ENCODE measurements at places on chromosomes 6 and 20. TPM values are rescaled to one million over a fixed set of nuclear protein-coding genes. Genes with fewer than 3 reads are reported as not detected.

DNA sequence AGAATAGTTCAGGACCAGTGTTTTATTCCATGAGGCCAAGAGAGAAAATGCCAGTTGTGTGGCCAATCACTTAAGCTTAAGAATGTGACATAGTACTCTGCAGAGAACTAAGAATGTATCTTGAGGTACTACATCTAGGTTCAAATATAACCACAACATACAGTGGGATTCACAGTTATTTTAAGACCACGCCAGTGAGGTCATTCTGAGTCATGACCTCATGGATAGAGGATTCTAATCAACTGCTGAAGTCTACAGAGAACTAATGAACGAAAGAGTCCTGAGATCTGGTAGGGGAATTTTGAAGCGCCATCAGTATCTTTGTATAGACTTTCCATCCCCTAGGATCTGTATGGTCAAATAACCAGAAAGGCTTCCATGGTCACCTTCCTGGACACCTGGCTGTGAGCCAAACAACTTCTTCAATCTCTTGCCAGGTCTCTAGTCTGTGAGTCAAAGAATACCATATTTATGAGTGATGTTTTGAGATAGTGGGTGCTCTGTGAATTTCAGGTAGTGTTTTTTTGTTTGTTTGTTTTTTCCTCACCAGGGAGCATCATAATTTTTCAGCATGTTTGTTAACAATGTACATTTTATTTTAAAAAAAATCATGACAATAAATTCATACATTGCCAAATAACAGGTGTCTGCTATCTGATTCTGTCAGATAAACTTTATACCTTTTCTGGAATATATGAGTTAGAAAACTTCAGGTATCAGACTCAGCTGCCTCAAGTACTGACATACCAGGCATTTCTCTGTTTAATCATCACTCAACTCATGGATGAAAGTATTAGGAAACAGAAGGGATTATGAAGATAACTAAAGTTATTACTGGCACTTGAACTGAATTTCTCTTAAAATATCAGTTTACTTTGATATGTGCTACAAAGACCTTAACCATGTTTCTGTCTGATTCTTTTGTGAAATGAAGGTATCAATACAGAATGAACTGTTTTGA is 217.9 kb downstream of the PLCB4 start:
- DNase-seq = no peak

- no peak for DNase-seq
Measured at GRCh38 chr20:37892001-37892400, 10.9 kb upstream of the VSTM2L start.

DNA sequence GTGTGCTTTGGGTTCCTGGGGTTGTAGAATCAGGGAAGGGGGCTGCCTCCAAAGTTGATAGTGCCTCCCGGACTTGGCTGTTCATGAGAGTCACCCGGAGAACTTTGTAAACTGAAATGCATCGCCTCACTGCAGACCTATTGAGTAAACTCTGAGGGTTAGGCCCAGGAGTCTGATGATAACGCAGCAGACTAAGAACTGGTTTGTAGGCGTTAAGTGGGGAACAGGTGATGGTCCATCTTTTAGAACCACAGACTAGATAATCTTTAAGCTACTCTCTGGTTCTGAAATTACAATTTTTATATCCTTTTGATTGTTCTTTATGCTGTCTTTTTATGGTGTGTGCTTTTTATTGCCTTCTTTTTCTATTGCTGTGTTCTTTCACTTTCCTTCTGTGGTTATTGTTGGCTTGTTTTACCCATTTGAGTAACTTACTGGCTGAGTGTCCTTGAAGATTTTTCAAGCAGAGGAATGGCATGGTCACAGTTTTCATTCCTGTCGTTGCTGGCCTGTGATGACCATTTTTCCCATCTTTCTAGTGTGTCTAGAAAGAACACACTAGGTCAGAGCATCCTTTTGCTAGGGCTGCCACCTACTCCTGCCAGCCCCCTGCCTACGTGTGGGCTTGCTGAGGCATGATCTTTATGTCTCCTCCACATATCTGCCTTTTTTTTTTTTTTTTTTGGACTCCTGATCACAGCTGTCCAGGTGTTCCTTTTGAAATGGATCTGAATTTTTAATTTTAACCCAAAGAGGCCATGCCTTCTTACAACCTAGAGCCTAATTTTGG is 30.9 kb downstream of the LRRC1 start:
- DNase-seq = no peak

DNA sequence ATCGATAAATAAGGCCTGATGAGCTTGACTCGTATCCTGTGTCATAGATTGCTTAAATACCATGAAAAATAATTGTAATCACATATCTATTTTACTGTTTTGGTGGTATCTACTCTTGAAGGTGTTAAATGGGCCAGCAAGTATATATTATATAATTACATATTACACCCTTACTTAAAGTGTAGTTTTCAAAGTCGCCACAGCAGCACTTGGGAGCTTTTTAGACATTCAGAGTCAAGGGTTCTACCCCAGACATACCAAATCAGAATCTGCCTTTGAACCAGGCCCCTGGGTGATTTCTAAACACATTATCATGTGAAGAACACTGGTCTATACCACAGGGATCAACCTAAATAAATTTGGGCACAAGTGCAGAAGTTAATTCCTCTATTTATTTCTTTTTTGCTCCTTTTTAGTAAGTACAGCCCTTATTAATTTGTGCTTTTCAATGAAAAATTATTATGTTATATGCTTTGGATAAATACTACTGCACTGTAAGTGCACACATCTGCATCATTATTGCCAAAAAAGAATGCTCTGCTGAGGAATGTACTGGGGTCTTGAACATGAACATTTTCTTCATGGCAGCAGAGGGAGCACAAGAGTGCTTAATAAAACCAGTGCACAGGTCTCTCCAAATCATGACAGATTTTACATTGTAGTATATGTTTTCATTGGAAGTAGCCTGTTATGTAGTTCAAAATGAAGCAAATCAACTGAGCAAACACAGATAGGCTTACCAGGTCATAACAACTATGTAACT is 3.1 kb upstream of the ATXN1 start:
- DNase-seq = no peak

- DNase-seq = no peak
Measured at GRCh38 chr6:141594874-141595273, 537.9 kb upstream of the GJE1 start.

DNA sequence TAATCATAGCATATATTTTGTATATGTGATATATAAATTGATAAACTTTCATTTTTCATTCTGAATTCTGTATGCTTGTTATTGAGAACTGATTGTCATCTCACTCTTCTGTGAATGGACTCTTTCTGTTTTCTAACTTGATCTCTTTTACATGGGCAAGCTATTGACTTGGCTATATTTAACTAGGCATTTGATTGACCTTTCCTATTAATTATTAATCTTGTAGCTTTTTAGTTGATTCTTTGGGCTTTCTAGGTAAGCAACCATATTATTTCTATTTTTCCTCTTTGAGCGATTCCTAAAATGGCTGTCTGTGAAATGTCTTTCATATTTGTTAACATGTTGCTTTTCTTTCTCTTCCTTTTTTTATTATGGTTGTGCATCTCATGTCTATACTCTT is 347.1 kb downstream of the CDKAL1 start:
- DNase-seq = no peak

DNA sequence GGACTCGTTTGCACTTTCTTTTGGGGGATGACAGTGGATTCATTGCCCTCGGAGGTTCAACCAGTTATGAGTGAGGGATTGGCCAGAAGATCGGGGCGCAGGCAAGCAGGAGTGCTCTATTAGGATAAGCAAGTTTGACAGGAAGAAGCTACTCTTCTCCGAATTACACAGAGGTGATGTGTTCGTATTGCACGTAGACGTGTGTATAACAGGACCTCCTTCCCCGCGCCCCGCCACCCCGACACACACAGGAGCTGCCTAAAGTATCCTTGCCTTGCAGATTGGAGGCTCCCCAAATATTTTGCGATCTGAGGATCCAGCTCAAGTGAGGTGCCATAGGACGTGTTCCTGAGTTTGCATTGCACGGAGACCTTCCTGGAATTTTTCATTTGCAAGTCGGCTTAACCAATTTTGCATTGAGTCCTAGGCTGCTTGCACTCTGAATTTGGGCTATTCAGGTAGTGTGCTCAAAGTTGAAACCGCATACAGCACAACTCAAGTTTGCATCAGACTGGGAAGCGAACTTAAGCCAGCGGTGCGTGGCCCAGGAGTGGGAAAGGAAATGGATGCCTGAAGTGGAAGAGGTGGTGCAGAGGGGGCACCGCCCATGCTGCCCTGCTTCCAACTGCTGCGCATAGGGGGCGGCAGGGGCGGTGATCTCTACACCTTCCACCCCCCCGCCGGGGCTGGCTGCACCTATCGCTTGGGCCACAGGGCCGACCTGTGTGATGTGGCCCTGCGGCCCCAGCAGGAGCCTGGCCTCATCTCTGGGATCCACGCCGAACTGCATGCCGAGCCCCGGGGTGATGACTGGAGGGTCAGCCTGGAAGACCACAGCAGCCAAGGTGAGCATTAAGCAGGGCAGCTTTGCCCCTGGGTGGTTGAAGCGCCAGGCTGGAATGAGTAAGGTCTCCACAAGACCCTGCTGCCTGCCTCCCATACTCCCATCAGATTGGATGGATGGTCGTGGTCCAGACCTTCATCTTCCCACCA is 770 bp downstream of the TCF19 start:
- no peak for DNase-seq

GRCh38 chr6:145669627-145670034 is 65.7 kb downstream of the EPM2A start:
- DNase-seq = no peak

DNA sequence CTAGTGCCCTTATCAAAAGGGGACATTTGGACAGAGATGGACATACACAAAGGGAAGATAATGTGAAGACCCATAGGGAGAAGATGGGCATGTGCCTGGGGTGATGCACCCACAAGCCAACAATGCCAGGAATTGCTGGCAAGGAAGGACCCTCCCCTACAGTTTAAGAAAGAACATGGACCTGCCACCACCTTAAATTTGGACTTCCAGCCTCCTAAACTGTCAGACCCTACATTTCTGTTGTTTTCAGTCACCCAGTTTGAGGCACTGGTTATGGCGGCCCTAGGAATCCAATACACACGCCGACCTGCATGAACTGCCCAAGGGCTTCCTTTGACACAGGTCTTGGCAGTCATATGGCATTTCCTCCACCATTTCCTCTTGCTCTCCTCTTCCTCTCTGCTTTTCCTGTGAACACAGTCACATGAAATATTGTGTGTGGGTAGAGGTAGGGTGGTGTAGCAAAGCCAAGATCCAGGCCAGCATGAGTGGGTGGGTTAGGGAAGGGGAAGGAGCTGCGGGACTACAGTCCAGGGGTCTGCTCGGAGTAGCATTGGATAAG is 115.6 kb downstream of the ZDHHC14 start:
- no peak for DNase-seq

GRCh38 chr6:30769088-30769852 is 24.9 kb upstream of the IER3 start:
- DNase-seq = peak; percentile 57

- no peak for DNase-seq
Measured at GRCh38 chr20:22546344-22546743, 38.0 kb downstream of the FOXA2 start.

The PRDM13 gene
- not detected for total RNA-seq

DNA sequence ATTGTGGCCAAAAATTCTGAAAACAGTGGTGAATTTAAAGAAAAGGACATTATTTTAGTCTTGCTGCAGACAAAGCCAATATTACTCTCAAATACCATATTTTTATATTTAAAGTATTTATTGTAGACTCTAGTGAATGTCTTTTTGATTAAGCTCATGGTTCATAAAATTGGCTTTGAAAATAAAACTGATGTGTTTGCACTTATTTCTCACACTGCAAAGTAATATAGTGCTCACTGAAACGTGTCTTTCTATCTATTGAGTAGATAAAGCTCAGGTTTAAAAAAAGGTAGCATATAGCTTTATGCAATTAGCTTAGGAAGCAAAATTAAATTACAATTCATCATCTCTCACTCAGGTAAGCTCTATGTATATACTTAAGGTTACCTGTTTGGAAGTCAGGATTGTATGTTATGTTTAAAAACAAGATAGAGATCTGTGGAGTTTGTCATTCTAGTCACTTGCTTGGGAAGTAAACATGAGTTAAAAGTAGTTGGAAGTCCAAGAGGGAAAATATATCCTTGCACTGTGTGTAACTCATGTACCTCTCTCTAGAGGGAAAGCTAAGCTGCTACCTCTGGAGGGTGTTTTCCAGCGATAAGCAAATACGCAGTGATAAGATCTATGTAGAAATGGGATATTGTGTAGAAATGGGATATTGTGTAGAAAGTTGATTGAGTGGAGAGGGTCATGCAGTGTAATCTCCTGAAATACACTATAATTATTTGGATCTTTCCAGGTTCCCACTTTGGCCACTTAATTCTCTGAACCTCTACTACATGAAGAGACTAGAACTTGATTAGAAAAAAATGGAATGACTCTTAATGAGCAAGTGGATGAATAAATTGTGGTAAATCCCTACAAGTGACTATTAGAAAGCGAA is 29.9 kb upstream of the SPTLC3 start:
- no peak for DNase-seq

GRCh38 chr6:3500262-3501014 is 43.6 kb upstream of the SLC22A23 start:
- DNase-seq = no peak

All from omental fat pad (tissue), 4 donors.